Fibroblast of skin of right quadriceps (primary cell): ENCODE measurements at places on chromosomes 12 and 14.

DNA sequence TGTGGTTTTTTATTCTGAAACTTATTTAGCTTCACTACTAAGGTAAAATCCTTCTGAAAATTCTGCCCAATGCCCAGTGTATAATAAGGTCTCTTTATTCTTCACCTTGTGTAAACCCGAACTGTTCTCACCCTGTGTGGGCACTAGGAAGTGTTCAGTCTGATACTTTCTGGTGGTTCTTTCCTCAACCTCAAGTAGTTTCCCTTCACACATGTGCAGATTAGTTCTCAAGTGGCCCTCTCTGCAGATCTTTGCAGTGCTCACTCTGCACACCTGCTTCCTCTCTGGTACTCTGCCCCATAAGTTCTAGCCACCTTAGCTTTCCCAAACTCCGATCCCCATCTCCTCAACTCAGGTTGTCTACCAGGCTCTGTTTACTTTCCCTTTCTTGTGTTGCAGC lies 61.6 kb downstream of the RAD51B start:
- DNase-seq, result no peak

DNA sequence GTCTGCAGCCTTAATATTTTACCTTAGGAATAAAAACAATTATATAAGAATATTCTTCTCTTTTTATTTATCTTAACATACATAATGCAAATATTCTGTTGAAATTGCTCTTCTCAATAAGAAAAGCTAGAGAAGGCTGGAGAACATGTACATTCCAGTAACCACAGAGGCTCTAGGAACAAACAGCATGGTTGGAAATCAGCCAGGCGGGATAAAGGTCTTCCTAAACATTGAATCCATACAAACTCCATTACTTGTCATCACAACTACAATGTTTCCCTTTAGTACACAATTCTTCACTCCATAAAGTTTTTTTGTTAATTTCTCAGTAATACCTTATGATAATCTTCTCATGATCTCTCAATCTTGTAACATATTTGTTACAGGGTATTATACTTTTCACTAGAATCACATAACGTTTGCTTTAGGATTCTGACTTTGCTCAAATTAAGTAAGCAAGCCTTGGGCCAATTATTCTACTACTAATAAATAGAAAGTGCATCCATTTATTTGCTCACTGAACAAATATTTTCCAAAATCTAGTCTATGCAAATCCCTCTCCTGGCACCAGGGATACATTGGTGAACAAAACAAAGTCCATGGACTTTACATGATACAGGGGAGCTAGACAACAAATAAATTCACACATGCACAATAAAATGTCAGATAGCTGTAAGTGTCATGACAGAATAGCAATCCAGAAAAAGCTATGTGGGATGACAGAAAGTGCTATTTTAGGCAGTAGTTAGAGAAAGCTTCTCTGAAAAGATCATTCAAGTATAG lies 237.5 kb upstream of the TMTC1 start:
- DNase-seq, result peak; percentile 59

DNA sequence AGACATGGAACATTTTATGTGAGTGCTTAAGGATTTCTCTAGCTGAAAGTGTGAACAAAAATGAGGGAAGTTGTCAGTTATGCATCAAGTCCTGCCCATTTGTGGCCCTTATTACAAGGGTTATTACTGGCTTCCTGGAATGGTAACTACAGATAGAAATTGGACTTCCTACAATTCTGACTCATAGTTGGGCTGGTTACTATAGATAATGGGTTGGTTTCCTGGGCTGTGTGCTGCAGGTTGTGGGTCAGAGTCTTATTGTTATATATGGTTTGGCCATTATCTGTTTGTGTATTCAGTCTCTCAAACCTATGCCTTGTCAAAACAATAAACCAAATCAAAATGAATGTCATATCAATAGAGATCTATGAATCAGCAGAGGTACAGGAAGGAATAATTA lies 313.7 kb downstream of the ADAMTS20 start:
- no peak for DNase-seq

- DNase-seq, result no peak
These were observed 39.4 kb upstream of the ATXN2 start for GRCh38 chr12:111638556-111638955.

- no peak for DNase-seq
These were observed 277.4 kb downstream of the FOXN3 start for GRCh38 chr14:89139404-89140247.

DNA sequence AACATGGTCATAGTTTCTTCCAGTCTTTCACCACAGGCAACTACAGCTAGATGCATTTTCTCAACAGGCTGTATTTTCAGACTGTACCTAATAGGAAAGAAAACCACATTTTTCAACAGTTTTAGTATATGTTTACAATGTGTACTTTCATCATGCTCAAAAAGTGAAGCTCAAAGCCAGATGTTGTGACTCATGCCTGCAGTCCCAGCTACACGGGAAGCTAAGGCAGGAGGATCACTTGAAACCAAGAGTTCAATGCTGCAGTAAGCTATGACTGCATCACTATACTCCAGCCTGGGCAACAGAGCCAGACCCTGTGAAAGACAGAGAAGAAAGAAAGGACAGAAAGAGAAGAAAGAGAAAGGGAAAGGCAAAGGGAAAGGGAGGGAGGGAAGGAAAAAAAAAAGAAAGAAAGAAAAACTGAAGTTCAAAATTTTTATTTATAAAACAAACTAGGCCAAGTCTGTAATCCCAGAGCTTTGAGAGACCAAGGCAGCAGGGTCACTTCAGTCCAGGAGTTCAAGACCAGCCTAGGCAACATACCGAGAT lies 25.5 kb downstream of the GXYLT1 start:
- DNase-seq, result peak; percentile 85

GRCh38 chr14:60925286-60925685 lies 55.6 kb downstream of the TRMT5 start:
- DNase-seq, result no peak

- no peak for DNase-seq
These were observed 111.2 kb upstream of the NPAS3 start for GRCh38 chr14:32827514-32827913.

- DNase-seq, result no peak
These were observed 3.5 kb downstream of the KICS2 start for GRCh38 chr12:64218597-64218996.

- DNase-seq, result no peak
These were observed 94.7 kb downstream of the CHST11 start for GRCh38 chr12:104551313-104551931.

GRCh38 chr12:93032758-93033157 lies 103.7 kb upstream of the EEA1 start:
- DNase-seq, result no peak

DNA sequence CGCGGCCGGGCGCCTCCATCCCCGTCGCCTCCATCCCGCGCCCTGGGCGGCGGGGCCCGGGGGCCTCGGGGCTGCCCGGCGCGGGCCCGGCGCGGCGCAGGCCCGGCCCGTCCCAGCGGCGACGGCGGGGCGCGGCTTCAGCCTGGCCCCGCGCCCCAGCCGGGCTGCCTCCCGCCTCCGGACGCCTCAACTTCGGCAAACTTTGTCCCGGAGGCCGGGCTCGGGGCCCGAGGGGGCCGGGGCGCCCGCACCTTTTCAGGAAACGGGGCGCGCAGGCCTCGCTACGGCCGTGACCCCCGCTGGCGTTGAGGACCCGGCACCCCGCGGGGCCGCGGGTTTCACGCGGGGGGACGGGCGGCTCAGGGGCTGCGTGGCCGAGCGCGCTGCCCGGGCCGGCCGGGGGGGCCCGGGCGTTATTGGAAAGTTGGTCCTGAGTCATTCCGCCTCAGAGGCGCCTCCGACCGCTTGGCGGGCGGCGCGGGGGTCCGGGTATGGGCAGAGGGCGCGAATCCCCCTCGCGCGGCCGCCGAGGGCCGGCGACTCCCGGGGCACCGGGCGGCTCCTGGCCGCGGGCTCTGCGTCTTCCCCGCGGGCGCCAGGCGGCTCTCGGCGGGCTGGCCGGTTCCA lies 575 bp downstream of the TRAF3 start:
- DNase-seq, result no peak

- DNase-seq, result no peak
These were observed 153.3 kb upstream of the PLEKHG7 start for GRCh38 chr12:92549516-92549915.

DNA sequence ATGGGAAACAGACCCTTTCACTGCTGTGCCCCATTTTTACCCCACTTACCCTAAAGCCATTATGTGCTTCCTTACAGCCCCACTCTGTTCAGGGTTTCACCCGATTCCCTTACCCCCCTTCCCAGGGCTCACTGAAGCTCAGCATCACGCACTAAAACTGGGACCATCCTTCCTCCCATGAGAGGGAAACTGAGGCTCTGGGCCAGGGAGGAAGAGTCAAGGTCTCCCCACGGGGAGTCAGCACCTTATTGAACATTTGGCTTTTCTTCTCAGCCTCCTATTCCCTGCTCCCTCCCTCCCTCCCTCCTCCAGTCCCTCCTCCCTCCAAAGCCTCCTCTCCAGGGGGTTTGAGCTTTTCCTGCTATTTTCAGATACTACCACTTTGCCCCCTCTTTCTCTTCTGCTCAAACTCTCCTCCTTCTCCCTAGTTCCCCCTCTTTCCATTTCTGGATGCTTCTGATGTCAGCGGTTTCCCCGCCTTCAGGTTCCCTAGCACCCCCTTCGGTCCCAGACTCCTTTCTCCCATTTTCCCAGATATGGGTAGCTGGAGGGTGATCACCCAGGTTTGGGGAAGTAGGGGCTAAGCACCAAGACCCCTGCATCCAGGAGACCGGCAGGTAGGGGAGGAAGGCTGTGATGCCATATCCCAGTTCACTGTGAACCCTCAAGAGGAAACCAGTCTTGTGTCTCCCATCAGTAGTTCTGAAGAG lies 960 bp downstream of the GPR162 start:
- no peak for DNase-seq

GRCh38 chr12:115149685-115150378 lies 465.9 kb upstream of the TBX3 start:
- peak; percentile 94 for DNase-seq

DNA sequence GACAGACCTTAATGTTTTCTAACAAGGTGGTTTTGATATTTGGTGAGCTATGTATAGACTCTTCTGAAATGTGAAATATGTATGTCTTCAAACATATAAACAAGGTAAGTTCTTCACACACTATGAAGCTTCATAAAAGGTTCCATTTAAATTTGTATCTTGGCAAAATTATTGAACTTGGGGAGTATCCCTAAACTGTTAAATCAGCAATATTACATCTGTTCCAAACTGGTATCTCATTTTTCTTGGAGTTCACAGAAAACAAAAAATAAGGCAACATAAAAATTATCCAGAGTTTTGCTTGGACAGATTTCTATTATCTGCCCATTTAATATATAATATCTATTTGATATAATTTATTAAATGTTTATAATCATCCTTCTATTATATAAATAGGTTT lies 62.4 kb downstream of the TAOK3 start:
- no peak for DNase-seq

- DNase-seq, result peak; percentile 70
These were observed 27.9 kb downstream of the IRF2BPL start for GRCh38 chr14:77000340-77001270.

DNA sequence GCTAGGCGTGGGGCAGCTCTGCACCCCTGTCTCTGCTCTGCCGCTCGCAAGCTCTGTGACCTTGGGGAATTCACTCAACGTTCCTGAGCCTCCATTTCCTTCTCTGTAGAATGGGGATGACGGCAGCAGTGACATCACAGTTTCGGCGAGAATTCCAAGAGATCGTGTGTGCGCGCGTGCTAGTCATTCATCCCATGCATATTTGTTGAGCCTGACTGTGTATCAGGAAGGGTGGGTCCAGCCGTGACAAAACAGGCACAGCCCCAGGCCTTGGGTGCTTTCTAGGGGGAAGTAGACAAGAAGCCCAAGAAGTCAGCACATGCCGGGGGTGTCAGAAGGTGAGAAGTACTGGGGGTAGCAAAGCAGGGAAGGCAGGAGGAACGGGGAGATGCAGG lies 145.6 kb upstream of the NCOR2 start:
- DNase-seq, result no peak

- DNase-seq, result peak; percentile 9
These were observed at the start of gene COCH for GRCh38 chr14:30874120-30874998. COCH (plus strand) TSS chr14:30874559; CDS start chr14:30874939, 380 bp downstream.

- DNase-seq, result no peak
These were observed 64.3 kb upstream of the CDKN3 start for GRCh38 chr14:54332490-54332889.

- peak; percentile 42 for DNase-seq
These were observed 8.0 kb downstream of the GLIPR1 start for GRCh38 chr12:75488553-75488952.

DNA sequence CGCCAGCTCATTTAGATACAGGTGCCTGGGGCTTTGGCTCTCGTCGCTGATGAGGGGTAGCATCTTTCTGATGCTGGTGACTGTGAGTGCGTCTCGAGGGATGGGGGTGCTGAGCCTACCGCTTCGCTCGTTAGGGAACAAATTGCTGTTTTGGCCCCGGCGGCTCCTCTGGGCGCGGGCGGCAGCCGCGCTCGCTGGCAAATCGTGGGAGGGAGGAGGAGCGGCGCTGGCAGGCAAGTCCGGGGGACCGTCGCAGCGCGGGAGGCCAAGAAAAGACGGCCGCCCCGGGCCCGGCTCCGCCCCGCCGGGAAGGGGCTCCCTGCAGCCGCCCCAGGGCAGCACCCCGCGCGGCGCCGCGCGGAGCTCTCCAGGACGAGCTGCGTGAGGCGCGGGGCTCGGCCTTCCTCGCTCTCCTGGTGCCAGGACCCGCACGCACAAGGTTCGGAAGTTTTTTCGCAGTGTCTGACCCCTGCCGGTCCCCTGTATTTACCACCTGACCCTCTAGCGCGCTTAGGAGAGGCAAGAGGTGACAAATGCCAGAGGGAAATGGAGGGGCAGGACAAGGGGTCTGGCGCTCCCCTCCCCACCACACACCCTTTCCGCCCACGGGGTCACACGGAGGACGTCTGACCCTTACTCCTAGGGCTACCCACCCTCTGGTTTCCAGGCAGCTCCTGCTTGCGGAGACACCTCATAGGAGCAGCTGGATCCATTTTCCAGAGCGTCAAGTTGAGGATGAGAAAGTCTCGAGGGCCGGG lies 899 bp upstream of the KCNH3 start:
- DNase-seq, result no peak

DNA sequence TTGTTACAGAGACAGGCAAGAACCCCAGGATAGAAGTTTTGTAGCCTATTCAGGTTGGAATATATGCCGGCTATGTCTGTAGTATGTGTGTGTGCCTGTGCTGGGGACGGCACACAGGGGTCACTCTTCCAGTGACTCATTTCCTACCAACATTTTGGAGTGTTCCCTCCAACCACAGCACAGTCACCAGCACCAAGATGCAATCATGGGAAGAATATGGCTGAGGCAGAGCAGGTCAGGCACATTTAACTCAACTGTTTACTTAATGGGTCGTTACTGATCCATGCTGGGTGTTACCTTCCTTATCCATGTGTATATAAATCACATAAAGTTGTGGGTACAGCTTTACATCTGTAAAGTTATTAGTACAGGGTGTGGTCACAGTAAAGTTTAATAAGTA lies 178.3 kb downstream of the PRKD1 start:
- DNase-seq, result peak; percentile 64

- no peak for DNase-seq
These were observed 2.0 kb downstream of the TEX52 start for GRCh38 chr12:2854669-2855453.

GRCh38 chr12:68367116-68367515 lies 35.0 kb upstream of the MDM1 start:
- no peak for DNase-seq

- no peak for DNase-seq
These were observed 16.5 kb downstream of the FAM186B start for GRCh38 chr12:49588721-49589516.

- no peak for DNase-seq
These were observed 81.9 kb downstream of the ESRRB start for GRCh38 chr14:76457841-76458240.
